Esophagus squamous epithelium (tissue), 5 donors: ENCODE measurements at places on chromosomes 12 and 14.

DNA sequence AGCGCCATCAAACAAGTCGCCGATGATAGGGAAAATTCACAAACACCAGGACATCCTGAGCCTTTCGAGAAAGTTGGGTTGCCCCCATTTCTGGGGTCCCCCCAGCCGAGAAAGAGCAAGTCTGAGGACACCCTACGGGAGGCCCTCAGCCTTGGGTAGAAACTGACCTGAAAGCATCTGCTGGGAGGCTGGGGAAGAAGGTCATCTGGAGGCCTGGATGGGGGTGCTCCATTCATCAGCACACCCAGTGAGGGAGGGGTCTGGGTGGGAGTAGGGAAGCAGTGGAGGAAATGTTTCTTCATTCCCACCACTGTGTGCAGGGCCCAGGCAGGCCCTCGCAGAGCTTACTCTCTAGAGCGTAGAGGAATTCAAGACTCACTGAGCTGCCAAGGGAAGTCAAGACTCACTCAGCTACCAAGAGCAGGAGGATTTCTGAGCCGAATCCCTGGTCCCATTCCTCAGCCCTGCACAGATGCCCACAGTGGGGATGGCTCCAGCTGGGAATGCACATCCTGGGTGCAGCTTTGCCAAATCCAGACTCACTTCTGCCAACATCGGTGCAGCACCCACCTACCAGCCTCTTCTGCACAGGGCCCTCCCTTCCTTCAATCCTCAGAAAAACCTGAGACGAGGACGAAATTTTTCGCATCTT lies 38.1 kb downstream of the DIO3 start:
- H3K4me1 ChIP-seq = no peaks in the 10 kb centered on the region
- H3K36me3 ChIP-seq = no peaks in the 10 kb centered on the region
- no peak overlapping the region for H3K27ac ChIP-seq
- no peak overlapping the region for H3K4me3 ChIP-seq
- peaks cover 18% of the 10 kb centered on the region for H3K27me3 ChIP-seq

- DNase-seq = no peak
- peak overlapping the region; percentile 63 for H3K4me3 ChIP-seq
- H3K36me3 ChIP-seq = peaks cover 5% of the 10 kb centered on the region
Measured at GRCh38 chr12:9648701-9649531, 20.6 kb upstream of the CLEC2D start.

DNA sequence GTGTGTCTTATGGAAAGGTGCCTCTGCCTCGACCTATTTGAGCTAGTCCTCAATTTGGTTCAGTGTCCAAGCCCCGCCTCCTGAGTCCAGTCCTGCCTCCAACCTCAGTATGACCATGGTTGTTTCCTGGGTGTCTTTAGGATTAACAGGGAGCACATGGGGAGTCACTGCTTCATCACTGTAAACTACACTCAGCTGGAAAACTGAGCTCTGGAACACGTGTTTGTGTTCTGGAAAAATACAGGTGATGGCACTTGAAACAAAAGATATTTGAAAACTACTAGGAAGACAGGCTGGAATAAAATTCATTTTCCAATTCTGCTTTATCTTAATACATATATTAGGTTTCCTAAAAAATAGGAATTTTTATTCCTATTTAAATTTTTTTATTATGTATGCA lies 1187.3 kb upstream of the TMEM132C start:
- H3K4me1 ChIP-seq = no peaks in the 10 kb centered on the region
- no peak for DNase-seq
- H3K27me3 ChIP-seq = peaks cover 11% of the 10 kb centered on the region
- no peaks in the 10 kb centered on the region for H3K36me3 ChIP-seq
- H3K4me3 ChIP-seq = no peak overlapping the region
- H3K27ac ChIP-seq = no peak overlapping the region

GRCh38 chr12:29103539-29103974 lies 45.5 kb upstream of the FAR2 start:
- no peak for DNase-seq
- H3K27ac ChIP-seq = peak overlapping the region; percentile 41
- H3K4me1 ChIP-seq = no peaks in the 10 kb centered on the region
- no peaks in the 10 kb centered on the region for H3K27me3 ChIP-seq
- no peaks in the 10 kb centered on the region for H3K36me3 ChIP-seq

GRCh38 chr12:4044101-4044500 lies 170.9 kb upstream of the PARP11 start:
- H3K4me1 ChIP-seq = no peaks in the 10 kb centered on the region
- H3K4me3 ChIP-seq = no peak overlapping the region
- no peaks in the 10 kb centered on the region for H3K36me3 ChIP-seq
- DNase-seq = no peak
- H3K27ac ChIP-seq = no peak overlapping the region

- H3K27me3 ChIP-seq = no peaks in the 10 kb centered on the region
- no peak overlapping the region for H3K4me3 ChIP-seq
- H3K36me3 ChIP-seq = no peaks in the 10 kb centered on the region
- no peak overlapping the region for H3K27ac ChIP-seq
Measured at GRCh38 chr12:110775997-110776396, 33.3 kb upstream of the PPP1CC start.

GRCh38 chr14:58395812-58396788 lies at the start of gene TOMM20L:
Gene TOMM20L, plus strand, starts transcription at chr14:58395930. Its CDS starts 28 bp downstream, at chr14:58395958.
- H3K27ac ChIP-seq = peak within 1 kb of the TSS; percentile 91
- peaks cover 4% of the 10 kb centered on the region for H3K4me1 ChIP-seq
- peak; percentile 9 for DNase-seq
- no peaks in the 10 kb centered on the region for H3K36me3 ChIP-seq
- H3K4me3 ChIP-seq = peak within 1 kb of the TSS; percentile 81
- H3K27me3 ChIP-seq = no peaks in the 10 kb centered on the region

DNA sequence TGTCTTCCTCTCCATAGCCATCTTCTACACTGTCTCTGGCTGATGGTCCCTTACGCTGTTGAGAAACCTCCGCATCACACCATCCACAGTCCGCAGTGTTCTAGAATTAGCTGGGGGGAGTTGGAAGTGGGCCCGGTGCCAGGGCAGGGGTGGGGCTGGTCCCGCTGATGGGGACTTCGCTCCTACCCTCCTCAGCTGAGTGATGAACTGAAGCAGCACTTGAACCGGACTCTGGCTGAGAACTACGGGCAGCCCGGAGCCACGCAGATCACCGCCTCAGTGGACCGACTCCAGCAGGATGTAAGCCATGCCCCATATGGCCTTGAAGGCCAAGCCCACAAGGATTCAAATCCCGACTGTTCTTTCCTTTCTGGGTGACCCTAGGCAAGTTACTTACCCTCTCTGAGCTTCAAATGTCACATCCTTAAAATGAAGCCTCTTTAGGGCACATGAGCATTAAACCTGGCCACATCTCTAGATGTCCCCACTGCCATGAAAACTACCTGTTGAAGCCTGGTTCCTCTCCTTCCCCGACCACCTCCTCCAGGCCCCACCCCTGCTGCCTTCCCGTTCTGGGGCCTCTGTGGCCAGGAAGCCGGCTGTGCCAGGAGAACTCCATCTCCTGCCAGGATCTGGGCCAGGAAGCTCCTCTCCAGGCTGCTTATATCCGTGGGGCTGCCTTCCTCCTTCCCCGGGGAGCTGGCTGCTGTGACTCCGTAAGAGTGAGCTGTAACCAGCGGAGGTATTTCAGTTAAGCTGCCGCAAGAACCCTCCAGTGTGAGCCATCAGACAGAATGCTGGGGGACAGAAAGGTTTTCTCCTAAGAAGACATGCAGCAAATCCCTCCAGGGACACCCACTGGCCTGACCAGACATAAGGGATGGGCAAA lies 53.1 kb downstream of the TSPAN11 start:
- H3K36me3 ChIP-seq = no peaks in the 10 kb centered on the region
- H3K27ac ChIP-seq = no peak overlapping the region
- DNase-seq = no peak
- H3K27me3 ChIP-seq = no peaks in the 10 kb centered on the region
- no peak overlapping the region for H3K4me3 ChIP-seq

DNA sequence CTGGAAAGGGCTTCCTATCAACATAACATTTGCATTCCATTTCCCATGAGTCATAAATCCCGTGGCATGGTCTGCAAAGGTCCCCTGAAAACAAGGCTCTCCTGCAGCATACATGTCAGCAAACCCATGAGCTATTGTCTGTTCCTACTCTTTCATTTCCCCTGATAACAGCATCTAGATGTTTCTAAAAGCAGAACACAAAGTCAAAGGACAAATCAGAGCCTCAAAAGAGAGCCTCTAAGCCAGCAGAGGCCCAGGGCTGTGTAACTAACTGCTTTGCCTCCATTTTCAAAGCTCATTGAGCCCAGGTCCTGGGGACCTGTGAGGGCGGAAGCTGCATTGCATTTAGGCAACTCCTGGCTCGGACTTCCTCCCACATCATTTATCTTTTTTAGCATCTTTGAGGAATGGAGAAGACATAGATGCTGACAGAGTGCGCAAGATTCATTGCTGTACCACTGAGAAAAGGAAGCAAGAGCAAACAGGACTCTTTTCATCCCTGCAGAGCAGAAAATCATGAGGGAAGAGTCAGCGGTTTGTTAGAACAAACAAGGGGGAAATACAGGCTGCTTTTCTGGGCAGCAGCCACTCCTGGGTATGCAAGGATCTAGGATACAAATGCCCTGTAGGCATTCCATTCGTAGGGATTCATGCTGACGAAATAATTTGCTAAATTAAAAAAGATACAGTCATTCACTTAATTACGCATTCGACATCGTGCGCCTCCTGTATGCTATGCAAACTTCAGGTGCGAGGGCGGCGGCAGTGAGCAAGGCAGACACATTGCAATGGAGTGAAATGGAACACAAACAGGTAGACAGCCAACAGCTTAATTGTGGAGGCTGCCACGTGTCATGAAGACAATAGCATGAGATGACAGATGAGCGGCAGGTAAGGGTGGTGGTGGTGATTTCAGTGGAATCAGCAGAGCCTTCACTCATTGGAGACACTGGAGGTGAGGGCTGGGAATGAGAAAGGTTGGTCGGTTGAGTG lies 131.0 kb downstream of the TMEM132D start:
- no peak overlapping the region for H3K27ac ChIP-seq
- no peaks in the 10 kb centered on the region for H3K27me3 ChIP-seq
- DNase-seq = no peak

DNA sequence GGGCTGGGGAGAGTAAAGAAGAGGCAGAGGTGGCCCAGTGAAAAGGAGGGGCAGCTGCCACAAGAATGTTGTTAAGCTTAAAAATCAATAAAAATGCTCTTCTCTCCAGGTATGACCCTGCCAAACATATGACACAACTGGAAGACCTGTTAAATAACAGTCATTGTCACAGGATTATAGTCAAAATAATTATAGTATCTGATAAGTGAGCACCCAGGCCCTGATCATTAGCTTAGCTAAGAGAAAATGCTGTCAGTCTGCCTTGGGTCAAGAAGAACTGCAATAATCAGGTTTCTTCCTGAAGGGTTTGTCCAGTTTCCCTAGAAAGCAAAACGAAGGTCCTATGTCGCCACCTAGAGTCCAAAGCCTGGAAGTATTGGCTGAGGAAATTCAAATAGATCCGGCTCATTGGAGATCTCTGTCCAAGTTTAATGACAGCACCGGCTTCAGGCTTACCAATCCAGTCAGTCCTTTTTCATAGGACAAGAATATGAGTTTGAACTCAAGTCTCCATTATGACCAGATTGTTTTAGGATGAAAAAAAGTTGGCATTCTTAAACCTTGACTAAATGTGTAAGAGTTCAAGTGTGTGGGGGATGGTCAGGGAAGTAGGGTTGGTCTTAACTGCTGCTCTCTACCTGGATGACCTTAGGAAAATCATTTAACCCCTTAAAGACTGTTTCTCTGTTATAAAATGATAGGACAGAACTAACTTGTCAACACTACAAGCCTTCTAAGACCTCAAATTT lies 22.5 kb upstream of the NKX2-8 start:
- no peaks in the 10 kb centered on the region for H3K4me1 ChIP-seq
- no peaks in the 10 kb centered on the region for H3K36me3 ChIP-seq
- H3K27ac ChIP-seq = no peak overlapping the region
- H3K4me3 ChIP-seq = no peak overlapping the region
- H3K27me3 ChIP-seq = no peaks in the 10 kb centered on the region
- DNase-seq = no peak

DNA sequence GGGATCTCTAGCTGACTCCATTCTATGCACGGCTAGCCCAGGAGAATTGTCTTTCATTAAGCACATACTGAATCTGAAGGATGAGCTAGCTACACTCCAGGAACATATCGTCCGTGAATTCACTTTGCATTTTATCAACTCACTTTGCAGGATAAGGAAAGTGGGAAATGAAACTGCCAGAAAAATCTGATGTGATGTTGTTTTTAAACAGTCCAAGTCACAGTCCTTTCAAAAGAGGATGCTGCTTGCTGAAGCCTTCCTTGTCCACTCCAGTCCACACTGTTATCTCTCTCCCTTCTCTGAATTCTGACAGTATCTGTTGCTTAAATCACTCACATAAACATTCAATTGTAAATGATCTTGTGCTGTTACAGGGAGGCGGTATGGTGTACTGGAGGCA lies 12.7 kb upstream of the TMCC3 start:
- H3K27ac ChIP-seq = no peak overlapping the region
- DNase-seq = no peak
- H3K4me1 ChIP-seq = peaks cover 15% of the 10 kb centered on the region
- no peaks in the 10 kb centered on the region for H3K36me3 ChIP-seq

DNA sequence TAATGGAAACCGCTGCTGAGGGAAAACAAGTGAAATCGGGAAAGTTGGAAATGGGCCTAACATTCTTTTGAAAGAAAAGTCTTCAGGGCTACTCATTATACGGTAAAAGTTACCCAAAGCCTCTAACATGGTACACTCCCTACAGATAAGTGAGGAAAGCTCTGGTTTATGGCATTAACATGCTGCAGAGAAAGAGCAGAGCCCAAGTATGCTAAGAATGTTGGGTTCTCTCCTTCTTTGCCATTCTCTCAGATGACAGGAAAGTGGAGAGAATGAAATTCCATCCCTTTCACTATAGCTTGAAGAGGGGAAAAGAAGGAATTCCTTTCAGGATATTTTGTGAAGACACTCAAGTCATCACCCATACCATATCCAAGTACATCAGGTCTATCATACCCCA lies 348.0 kb downstream of the SEC23A start:
- H3K27me3 ChIP-seq = no peaks in the 10 kb centered on the region
- no peak overlapping the region for H3K27ac ChIP-seq
- H3K36me3 ChIP-seq = no peaks in the 10 kb centered on the region
- no peak overlapping the region for H3K4me3 ChIP-seq
- H3K4me1 ChIP-seq = no peaks in the 10 kb centered on the region

GRCh38 chr12:49369411-49370145 lies 2.3 kb downstream of the SPATS2 start:
- no peaks in the 10 kb centered on the region for H3K27me3 ChIP-seq
- H3K27ac ChIP-seq = peak overlapping the region; percentile 66
- H3K36me3 ChIP-seq = peaks cover 10% of the 10 kb centered on the region
- no peak for DNase-seq
- peaks cover 18% of the 10 kb centered on the region for H3K4me1 ChIP-seq
- no peak overlapping the region for H3K4me3 ChIP-seq
